GM12878 (cell line): ENCODE measurements at places on chromosomes 12 and 14. TPM values are rescaled to one million over a fixed set of nuclear protein-coding genes. Genes with fewer than 3 reads are reported as not detected.

The DIO2 gene
- total RNA-seq = not detected in 2 replicates

The KERA gene
- total RNA-seq = not detected in 2 replicates

- no peak for DNase-seq
Observed at GRCh38 chr12:41888285-41888684, 256.4 kb downstream of the GXYLT1 start.

DNA sequence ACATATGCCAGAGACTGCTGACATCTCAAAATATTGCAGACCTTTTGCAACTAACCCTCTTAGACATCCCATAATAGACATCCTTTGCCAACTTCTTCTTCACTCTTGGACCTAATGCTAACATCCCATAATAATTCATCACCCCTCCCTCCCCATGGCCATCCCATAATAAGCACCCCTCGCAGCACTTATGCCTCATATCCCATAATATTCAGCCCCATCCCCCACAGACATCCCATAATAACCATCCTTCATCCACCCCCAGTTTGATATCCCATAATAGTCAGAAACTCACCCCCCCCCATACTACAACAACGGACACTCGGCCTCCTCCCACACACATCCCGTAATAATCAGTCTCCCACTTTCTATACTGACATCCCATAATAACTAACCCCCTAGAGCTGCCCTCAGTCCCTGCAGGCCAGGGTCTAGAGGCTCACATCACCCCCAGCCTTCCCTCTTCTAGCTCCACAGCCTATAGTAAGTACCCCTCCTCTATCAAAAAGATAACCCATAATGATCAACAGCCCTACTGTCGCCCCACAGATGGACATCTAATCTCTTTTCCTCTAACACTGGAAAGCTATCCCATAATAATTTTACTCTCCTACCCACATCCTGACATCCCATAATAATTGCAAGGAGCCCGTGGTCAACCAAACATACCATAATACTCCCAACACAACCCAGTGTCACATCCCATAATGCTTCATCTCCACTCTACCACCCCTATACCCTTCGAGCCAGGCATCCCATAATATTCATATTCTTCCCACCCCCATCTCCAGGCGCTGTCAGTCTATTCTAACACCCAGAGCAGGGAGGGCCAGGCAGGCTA, 792 bp upstream of the CHD4 start:
- DNase-seq = peak; percentile 67

- DNase-seq = no peak
Observed at GRCh38 chr12:130634866-130635265, 81.2 kb downstream of the RIMBP2 start.

DNA sequence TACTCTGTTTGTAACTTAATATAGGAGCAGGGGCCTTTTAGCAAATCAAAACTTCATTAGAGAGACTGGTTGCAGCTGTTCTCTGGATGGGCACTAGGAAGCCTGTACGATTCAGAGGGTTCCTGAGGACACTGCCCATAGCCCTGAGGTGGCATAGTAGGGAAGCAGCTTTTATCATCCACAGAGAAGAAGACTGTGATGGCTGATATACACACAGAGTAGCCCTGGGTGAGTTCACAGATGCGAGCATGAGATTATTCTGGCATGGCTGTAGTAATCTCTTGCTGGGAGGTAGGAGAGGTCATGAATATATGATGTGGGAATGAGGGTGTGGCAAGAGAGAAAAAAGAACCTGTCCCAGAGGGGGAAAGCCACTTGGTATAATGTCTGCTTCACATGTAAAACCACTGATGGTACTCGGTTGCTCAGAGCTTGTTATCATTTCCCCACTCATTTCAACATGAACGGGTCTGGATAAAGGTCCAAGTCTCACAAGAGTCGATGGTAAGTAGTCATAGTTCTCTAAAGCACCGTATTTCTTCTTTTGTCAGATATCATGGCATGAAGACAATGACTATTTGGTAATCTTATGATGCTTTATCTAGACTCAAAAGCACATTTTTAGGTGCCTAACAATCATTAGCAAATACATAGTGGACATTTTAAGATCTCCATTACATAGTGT, 52.0 kb downstream of the PEBP1 start:
- DNase-seq = no peak

DNA sequence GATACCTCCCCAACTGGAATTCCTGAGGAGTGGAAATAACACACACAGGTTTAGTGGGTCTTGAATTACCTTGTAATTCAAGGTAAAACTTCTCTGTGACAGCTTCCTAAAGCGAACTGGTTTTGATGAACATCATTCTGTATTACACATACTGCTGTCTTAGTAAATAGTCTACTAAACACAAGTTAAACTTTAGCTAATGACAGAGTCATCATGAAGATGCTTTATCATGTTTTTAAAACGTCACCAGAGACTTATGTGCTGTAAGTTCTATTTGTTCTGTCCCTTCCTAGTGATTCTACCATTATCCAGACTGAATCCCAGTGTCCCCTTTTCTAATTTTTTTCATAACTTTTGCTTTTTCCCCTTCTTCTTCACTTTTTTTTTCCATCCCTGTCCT, 11.6 kb upstream of the GXYLT1 start:
- no peak for DNase-seq
